ENCODE measurements at places on chromosomes 3 and 15.
A peak's percentile ranks its signal among the peaks of the same experiment; 100 is the strongest.

GRCh38 chr3:125310623-125311081 is 64.5 kb downstream of the ZNF148 start:
- peak; percentile 15 for DNase-seq

DNA sequence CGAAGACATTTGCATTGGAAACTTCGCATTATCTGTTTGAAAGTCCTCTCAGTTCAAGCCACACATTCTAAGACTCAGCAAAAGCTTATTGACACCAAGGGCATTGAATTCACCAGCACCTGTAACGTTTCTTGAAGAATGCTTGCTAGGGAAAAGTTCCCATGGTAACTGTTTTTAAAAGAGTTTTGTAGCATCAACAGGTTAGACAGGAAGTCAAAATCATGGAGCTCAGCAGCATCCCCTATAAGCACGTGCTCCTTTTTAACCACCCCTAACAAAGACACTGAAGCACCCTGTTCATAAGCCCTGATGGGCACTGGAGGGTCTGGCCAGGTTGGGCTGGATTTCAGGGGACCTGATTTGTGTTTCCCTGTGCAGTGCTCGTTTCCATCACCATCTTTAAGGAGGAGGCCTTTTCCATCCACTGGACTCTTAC is 229.7 kb upstream of the BHLHE40 start:
- DNase-seq, result no peak

DNA sequence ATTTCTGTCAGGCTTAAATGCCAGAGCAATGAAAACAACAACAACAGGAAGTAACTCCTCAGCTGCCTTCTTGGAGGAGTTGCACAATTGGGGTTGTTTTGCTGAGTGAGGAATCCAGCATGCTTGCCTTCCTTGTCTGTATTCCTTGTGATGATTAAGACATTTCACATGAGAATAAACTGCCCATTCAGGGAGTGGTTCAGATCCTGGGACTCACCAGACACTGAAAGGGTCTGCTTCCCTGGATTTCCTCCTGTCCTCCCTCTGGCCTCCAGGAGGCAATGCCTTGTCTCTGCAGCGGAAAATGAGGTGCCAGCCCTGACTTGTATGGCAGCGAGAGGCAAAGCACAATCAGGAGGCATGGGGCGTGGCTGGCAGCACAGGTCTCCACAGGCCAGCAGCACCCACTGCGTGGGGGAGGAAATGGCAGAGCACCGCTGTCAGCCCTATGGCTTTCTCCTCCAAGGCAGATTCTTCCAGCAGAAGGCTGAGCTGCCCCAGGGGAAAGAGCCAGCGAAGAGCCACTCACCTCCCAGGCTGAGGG is 41.5 kb downstream of the RBP2 start:
- DNase-seq, result no peak

- DNase-seq, result no peak
These were observed 275.0 kb downstream of the NFKBIZ start for GRCh38 chr3:102124282-102124681.

DNA sequence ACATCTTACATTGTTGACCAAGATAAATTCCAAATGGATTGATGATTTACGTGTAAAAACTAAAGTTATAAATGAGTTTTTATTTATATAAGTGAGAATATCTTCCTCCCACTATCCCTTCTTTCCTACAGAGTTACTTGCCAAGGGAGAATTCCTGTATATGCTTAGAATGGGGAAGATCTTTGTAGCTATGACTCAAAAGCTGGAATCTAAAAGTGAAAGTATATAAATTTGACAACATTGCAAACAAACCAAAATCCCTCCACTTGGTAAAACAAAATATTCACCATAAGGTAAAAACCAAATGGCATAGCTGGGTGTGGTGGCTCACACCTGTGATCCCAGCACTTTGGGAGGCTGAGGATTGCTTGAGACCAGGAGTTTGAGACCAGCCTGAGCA is 52.7 kb upstream of the GCNT3 start:
- DNase-seq, result no peak

DNA sequence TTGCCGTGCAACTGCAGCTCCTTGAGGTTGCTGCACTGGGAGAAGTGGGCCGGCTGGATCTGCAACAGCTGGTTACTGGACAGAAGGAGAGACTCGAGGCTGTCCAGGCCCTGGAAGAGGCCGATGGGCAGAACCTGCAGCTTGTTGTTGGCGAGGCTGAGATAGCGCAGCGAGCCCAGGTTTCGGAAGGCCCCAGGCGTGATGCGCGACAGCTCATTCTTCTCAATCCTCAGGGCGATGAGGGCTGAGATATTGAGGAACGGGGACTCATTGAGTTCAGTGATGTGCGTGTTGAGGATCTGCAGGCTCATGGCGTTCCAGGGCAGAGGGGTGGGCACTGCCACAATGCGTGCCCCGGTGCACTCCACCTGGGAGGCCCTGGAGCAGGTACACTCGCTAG is 9.0 kb downstream of the LRRC15 start:
- no peak for DNase-seq

DNA sequence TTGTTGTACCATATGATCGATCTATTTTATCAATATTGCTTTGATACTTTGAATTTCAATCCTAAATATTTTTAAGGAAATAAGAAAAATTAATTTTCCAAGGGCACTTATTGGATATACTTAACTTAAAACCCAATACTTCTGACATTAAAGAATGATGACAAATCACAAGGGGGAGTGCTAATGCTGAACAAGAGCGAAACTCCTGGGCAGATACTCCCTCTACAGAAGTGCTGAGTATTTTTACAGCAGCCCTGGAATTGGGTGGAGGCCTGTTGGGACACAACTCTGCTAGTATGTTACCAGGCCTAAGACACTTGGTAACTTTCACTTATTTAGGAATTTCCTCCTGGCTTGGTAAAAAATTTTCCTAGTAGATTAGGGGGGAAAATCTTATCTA is 46.2 kb downstream of the DENND6A start:
- no peak for DNase-seq

- DNase-seq, result no peak
These were observed 97.6 kb downstream of the LSM3 start for GRCh38 chr3:14275962-14276909.

- DNase-seq, result no peak
These were observed 41.5 kb downstream of the ABHD17C start for GRCh38 chr15:80736560-80736959.

DNA sequence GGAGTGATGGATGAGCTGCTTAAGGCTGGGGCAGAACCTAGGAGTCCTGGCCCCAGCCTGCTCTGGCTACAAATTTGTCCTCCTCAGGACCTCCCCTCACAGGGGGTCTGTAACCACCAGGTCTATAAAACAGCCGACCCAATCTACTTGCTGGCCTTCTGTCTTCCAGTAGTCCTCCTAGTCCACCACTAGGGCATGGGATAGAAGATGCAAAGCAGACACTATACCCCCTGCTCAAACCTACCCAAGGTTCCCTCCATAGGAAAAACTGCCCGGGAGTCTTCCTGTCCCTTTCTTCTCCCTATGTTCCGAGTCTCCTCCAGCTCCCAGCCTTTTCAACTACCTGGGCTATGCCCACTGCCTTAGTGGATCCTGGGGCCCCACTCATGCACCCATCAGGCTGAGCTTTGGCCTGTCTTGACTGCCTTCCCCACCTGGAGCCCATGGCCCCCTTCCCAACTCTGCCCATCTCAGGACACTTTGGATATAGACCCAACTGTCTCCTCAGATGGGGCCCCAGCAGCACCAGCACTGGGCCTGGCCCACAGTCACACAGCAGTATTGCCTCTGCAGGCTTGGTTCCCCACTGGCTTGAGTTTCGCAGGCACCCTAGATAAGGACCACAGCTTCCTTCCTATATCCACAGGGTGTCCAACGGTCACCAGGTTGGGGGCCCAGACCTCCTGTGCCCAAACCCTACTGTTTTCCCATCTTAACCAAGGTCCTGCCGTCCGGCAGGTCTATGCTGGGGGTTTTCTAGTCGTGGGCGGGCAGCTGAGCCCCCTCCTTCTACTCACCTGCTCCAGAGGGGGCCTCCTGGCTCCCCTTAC is 1.1 kb downstream of the HYAL3 start:
- DNase-seq, result no peak

- no peak for DNase-seq
These were observed 184.8 kb upstream of the THRB start for GRCh38 chr3:24679429-24679828.

- DNase-seq, result no peak
These were observed 220.5 kb upstream of the ADAMTS9 start for GRCh38 chr3:64908251-64908685.

DNA sequence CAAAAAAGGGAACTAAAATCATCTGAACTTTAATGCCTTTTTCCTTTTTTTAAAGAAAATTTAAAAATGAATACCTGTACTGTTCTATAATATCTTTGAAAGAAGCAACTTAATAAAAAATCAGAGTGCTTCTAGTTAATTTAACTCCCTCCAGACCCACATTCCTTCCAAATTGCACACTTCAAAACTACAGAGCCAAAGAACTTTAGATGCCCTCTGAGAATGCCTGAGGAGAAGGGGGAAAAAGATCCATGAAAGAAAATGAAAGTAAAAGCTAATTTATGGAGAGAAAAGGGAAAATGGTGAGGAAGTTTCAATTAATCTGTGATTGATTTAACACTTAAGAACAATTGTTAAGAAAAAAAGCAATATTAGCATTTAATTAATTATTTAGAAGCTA is 1141.6 kb downstream of the IGSF11 start:
- no peak for DNase-seq

GRCh38 chr15:64344651-64345294 is 11.2 kb downstream of the CSNK1G1 start:
- DNase-seq, result no peak

DNA sequence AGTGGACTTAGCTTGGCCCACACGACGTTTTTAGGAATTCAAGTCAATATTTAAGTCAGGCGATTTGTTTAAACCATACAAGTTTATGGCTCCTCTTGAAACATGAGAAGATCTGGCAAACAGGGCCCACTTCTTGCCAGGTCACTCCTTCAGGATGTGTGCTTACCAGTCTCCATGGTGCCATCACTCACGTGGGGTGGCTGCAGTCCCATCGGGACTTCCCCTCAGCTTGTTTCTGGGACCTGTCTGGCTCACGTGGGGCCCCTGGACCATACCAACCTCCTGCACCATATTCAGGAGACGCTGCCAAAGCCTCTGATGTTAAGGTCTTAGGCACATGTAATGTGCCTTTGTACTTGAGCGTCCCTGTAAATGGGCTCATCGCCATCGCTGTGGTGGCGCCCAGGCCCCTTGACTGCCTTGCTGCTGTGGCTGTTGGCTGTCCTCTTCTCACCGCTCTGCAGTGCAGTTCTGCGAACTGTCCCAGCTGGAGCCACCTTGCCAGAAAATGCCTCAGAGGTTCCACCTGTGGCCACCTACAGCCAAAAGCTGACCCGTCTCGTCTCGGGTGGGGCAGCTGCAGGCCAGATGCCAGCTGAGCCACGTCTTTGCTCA is 8.9 kb downstream of the MCM2 start:
- DNase-seq, result no peak

- no peak for DNase-seq
These were observed 1042.9 kb downstream of the ROBO1 start for GRCh38 chr3:78724859-78725258.

DNA sequence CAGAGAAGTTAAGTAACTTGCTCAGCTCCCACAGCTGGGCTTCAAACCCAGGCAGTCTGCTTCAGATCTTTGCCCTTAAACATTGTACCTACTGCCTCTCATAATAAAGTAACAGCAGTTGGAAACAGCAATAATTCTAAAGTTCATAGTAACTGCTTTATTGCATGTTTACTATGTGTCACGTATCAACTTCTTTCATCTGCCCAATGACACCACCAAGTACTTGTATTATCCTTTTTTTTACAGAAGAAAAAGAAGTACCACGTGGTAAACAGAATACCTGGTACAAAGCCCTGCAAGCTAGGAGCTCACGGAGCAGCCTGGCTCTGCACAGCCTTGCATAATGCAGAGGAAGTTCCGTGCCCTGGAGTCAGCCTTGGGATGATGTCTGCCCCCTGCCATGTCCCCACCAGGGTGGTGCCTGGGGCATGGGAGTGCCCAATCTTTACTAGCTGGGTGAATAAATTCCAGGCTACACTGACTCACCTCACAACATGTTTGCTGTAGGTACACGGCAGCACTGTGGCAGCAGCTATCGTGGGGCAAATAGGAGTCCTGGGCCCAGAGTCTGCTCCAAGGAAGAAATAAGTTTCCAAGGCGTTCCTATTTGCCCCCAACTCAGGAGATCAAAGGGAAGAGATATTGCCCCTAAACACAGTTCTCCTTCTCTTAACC is 77.2 kb downstream of the LDHAL6B start:
- no peak for DNase-seq

GRCh38 chr3:66269411-66269810 is 48.6 kb downstream of the SLC25A26 start:
- no peak for DNase-seq

DNA sequence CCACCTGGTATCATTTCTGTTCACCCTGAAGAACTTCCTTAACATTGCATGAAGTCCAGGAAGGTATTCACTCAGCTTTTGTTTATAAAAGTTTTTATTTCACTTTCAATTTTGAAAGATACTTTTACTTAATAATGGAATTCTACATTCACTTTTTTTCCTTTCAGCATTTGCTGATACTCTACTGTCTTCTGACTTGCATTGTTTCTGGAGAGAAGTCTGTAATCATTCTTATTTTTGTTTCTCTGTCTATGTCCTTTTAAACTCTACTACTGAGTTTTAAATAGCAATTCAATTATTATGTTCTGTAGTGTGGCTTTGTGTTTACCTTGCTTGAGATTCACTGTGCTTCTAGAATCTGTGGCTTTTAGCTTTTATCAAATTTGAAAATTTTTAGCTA is 42.4 kb downstream of the MYL3 start:
- DNase-seq, result no peak

DNA sequence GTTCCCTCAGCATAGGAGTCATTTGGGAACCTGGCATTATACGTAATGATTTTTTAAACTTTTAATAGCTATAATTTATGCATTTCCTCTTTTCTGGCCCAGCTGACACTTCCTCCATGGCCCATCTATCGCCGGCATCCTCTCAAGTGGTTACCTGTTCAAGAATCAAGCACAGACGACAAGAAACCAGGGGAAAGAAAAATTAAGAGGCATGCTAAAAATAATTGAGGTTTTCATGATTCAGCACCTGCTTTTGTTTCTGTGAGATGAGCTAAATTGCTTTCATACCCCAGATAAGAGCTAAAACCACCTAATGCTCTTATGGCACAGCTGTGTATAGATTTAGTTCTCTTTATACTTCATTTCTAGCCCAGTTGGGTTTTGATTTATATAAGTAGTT is 1.7 kb downstream of the SPCS1 start:
- DNase-seq, result no peak

DNA sequence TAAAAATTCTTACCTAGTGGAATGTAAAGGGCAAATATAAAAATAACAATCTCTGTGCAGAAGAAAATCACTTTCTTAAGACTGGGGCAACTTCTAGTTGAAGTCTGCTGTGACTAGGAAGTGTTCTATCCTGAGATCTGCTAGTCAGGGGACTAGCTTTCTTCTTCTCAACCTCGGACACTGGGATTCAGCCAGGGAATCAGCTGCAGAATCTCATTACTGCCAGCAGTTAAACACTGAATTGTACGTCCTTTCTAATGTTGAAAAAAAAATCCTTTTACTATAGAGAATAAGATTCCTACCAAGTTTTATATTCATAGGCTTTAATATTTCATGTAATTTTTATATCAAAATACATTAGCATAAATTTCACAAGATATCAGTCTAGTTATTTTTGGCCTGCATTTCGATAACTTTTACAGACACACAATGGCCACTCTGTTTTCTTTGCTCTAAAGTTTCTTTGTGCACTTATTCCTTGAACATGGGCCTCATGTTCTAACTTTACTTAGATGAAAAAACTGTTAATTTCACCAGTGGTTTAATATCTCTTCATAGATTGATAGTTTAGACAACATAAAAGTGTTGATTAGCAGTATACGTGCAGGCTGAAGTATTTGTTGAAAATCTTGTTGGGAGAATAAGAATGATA is 2.6 kb upstream of the NEO1 start:
- no peak for DNase-seq

- DNase-seq, result no peak
These were observed 208.7 kb downstream of the MECOM start for GRCh38 chr3:169454823-169455222.

Measured in stimulated activated CD8-positive, alpha-beta memory T cell treated with anti-CD3 and anti-CD28 coated beads, Interleukin-7, amount 100 ng/mL, for 1 hour (primary cell).